Activated T-cell treated with anti-CD3 and anti-CD28 coated beads, Interleukin-2, amount 50 U/mL, for 72 hours (primary cell): ENCODE measurements at places on chromosomes 13 and 19. TPM values are rescaled to one million over a fixed set of nuclear protein-coding genes. Genes with fewer than 3 reads are reported as not detected.

GRCh38 chr13:26735677-26736076, 24.9 kb downstream of the GPR12 start:
- no peak for DNase-seq

ELSPBP1 gene
- total RNA-seq = not detected

GRCh38 chr19:4439243-4439642, 18.4 kb downstream of the UBXN6 start:
- DNase-seq = no peak

ONECUT3 gene
- total RNA-seq = not detected

DNA sequence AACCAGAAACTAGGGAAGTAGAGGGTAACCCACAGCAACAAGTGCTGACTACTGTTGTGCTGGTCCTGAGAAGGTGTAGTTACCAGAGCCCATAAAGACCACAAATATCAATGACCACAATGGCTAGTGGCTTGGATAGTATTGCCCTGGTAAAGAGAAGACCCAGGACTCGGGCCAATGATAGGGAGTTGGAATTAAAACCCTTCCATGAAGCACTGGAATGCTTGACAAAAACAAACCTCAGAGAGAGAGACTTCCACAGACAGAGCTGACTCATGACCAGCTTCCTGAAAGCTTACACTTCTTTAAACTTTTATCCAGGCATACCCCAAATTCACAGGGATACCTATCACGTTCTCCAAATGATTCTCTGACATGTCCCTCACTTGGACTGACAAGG, 60.5 kb downstream of the WDR87 start:
- DNase-seq = no peak

KIR3DL2 gene
- 4.4 TPM for total RNA-seq
